ENCODE measurements at places on chromosomes 5 and 9. TPM values are rescaled to one million over a fixed set of nuclear protein-coding genes. Genes with fewer than 3 reads are reported as not detected.

GADD45G gene
- 6.2 TPM for total RNA-seq

- DNase-seq: peak; percentile 47
Observed at GRCh38 chr9:126470241-126470993, 143.3 kb upstream of the LMX1B start.

DNA sequence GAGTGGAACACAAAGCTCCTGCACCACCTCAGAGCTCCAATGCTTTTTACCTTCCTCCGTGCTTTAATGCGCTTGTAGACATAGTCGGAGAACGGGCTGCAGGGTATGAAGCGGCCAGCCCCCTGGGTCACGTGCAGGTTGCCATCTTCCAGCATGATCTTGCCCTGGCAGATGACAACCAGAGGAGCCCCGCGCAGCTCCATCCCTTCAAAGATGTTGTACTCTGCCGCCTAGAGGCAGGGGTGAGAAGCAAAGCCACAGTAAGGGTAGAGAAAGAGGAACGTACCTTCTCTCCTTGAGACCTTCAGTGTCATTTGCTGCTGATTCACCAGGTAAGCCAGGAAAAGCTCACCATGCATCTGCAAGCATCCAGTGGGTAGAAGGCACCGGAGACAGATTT, 112.3 kb downstream of the DPYSL3 start:
- no peak for DNase-seq

PCAT7 gene
- total RNA-seq: not detected

FOXD4L4 gene
- total RNA-seq: not detected

GRCh38 chr9:122978601-122979000, 37.8 kb downstream of the RABGAP1 start:
- DNase-seq: no peak

GRCh38 chr9:120449566-120449965, 130.4 kb downstream of the CDK5RAP2 start:
- DNase-seq: no peak

DNA sequence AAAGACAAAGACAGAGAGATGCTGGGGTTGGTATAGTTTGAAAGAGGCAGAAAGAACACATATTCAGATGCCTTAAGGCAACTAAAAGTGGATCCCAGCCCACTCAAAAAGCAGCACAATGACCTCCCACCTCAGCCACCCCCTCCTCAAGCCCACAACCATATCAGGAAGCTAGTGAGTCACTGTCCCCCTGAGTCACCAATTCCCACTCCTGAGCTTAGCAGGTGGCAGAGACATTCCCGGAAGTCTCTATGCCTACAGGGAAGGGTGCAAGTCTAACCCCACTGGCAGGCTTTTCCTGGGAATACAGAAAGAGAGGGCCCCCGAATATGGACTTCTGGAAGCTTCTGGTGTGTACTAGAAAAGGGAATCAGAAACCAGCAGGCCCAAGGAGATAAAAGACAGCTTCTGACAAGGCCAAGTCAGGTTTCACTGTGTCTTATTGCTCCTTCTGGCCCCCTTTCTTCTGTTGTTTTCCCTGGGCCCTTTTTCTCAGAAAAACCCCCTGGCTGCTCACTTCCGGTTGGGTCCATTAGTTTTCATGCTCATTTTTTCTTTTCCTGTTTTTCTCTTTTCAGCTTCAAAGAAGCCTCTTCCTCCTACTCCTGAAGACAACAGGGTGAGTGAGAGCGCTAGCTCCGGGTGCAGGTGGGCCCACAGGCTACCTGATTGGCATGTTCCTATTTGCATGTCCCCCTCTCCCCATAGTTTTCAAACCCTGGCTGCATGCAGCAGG, 36.8 kb downstream of the ITK start:
- no peak for DNase-seq

- DNase-seq: peak; percentile 82
Observed at GRCh38 chr5:171450423-171451331, 31.2 kb downstream of the FGF18 start.

DNA sequence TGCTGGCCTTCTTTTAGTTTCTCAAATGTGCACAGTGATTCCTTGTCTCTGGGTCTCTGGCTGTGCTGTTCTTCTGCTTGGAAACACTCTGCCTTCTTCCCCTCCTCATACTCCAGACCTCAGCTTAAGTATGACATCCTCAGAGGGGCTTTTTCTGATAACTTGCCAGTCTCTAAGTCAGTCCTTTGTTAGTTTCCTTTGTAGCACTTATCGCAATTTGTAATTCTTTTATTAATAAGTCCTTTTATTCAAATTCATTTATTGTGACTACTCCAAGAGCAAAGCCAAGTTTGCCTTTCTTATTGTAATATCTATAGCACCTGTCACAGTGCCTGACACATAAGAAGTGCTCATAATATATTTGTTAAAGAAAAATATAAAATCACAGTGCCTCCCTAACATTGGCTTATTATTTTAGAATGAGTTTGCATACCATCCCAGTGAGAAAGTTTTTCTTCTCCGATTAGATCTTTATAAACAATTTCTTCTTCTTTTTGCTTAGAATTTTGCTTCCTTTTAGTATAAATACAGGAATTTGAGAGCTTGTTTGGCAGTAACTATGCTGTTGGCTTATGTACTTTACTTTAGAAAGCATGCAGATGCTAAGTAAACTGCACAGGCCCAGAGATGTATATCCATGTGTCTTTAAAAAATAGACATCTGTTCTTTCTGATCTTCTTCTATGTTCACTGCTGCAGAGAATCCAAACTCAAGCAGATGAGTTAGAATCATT, 198.0 kb downstream of the GAS1 start:
- no peak for DNase-seq

DNA sequence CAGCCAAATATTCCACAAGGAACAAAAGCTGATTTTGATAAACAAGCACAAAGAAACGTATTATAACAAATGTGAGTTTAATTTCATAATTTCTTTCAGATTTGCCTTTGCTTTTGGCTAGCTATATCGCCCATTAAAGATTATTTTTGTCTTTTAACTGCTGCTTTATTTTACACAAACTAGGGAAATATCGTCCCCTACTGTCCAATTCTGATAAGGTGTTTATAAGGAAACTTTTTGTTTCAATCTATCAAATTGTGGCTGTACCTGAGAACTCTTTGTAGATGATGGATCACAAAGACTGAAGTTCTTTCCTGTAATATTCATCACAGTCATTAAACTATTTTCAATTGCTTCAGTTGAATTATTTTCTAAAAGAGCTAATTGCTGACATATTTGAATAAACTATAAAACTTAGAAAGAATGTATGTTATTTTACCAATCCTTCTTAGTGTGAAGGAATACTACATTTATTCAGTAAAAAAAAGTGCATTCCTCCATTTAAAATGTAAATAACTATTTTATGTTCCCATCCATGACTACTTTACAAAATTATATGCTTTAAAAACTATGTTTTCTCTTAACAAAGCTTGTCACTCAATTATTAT, 431.3 kb upstream of the ITGA1 start:
- no peak for DNase-seq

DNA sequence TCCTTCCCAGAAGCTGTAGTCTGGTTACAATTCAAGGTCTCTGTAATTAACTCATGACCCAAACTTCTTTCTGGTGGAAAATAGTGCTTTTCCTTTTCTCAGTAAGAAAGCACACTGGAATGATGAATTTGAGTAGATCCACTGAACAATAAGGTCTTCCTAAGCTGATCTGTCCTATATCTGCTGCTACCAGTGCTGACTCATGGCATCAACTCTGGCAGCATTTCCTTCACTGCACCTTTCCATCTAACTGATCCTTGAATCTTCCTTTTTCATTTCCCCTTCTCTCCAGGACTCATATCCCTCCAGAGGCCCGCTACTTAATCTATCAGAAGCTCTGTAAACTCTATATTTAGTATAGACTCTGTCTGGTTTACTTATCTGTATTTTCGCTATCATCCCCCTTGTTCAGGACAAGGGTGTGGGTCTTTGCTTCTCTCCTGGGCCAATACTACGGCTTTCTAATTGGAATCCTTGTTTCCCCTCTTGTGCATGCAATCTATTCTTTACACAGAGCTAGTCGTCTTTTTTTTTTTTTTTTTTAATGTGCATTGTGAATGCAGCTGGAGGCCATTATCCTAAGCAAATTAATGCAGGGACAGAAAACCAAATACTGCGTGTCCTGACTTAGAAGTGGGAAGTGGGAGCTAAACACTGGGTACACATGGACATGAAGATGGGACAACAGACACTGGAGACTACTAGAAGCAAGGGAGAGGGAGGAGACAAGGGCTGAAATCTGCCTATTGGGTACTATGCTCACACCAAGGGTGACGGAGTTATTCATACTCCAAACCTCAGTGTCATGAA, 192.2 kb upstream of the RPS23 start:
- no peak for DNase-seq

- no peak for DNase-seq
Observed at GRCh38 chr5:72141440-72142355, 34.4 kb downstream of the MAP1B start.

- no peak for DNase-seq
Observed at GRCh38 chr9:95506428-95506677, 10.4 kb downstream of the PTCH1 start.

DNA sequence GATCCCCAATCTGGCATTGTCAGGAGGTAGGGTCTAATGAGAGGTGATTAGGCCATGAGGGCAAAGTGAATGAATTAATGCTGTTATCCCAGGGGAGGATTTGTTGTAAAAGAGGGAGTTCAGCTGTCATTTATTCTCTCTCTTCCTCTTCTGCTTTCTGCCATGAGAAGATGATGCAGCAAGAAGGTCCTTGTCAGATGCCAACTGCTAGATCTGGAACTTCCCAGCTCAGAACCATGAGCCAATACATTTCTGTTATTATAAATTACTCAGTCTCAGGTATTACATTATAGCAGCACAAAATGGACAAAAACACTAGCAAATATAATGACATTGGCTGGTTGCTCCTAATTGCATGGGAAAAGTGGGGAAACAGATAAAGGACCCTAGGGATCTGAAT, 15.6 kb upstream of the BICD2 start:
- DNase-seq: no peak

ZNF658 gene
- total RNA-seq: 11.5 TPM

- no peak for DNase-seq
Observed at GRCh38 chr5:74877624-74878304, 11.6 kb upstream of the FAM169A start.

- no peak for DNase-seq
Observed at GRCh38 chr5:93596676-93597490, 13.9 kb downstream of the NR2F1 start.

DNA sequence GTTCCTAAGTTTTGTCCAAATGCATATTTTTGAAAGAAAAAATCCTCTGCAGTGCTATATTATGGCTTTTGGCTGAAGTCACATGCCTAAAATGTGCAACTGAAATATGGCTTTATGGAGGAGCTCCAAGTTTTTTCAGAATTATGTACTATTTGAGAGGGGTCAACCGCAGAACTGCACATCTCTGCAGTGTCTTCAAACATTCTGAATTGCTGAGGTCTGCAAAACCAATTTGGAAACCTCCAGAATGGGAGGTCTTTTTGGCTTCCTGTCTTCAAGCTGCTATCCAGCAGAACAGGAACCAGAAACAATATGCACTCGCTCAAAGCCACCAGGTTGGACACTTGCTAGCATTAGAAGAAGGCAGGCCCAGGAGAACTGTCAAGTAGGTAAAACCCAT, 376.0 kb upstream of the PAPPA start:
- no peak for DNase-seq

GRCh38 chr9:68627594-68627993, 77.4 kb upstream of the PIP5K1B start:
- no peak for DNase-seq

DNA sequence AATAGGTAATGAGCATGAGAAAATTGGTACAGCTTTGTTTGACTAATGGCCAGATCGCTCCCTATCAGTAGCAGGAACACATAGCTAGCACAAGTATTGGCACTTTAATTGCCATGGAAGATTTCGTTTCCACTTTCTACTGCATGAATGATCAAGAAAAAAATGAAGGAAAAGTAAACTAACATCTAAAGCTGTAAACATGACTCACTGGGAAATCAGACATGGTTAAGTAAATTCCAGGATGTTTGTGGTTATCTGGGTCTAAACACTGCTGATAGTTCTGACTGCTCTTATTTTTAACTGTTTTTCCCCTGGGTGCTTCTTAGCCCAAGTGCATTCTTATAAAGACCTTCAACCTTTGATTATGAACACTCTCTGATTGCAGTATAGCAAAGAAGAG, 388.9 kb downstream of the NR2F1-AS1 start:
- DNase-seq: no peak

Data from suprapubic skin (tissue), 4 donors.